ENCODE measurements at places on chromosomes 7 and 10. TPM values are rescaled to one million over a fixed set of nuclear protein-coding genes. Genes with fewer than 3 reads are reported as not detected.

PAPOLB gene
- 0.08 TPM for total RNA-seq

PLEKHS1 gene
- total RNA-seq, result not detected

- DNase-seq, result no peak
Observed at GRCh38 chr7:145156834-145157233, 321.0 kb upstream of the TPK1 start.

GRCh38 chr10:97210543-97210960, 24.8 kb upstream of the SLIT1 start:
- DNase-seq, result no peak

- DNase-seq, result no peak
Observed at GRCh38 chr7:55438757-55439525, 73.8 kb downstream of the LANCL2 start.

DNA sequence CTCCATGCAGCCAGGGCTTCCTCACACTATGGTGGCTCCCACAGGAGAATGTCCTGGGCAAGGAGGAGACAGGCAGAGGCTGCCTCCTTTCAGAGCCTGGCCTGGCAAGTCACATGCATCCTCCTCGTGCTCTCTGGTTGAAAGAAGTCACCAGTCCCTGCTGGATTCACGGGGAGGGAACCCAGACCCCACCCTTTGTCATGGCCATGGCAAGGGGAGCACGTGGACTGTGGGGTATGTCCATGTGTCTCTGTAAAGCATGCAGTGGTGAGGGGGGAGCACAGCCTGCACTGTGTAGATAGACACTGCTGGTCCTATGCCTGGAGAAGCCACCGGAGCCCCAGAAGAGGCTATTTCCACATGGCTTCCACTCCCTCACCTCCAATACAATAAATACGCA, 225.0 kb downstream of the TCERG1L start:
- DNase-seq, result no peak

- DNase-seq, result peak; percentile 74
Observed at GRCh38 chr7:140209866-140210609, 33.3 kb upstream of the KDM7A start.

- no peak for DNase-seq
Observed at GRCh38 chr10:16765509-16766375, 51.5 kb downstream of the RSU1 start.

Data from Right ventricle myocardium inferior (tissue), 1 donor.